Fibroblast of the aortic adventitia (primary cell): ENCODE measurements at places on chromosomes 1 and 21. TPM values are rescaled to one million over a fixed set of nuclear protein-coding genes. Genes with fewer than 3 reads are reported as not detected.

PTCH2 gene
- 0.36 and 0.57 TPM in 2 replicates for total RNA-seq

GRCh38 chr21:35476621-35477395 lies 427.7 kb upstream of the RUNX1 start:
- peak; percentile 73 for DNase-seq

DNA sequence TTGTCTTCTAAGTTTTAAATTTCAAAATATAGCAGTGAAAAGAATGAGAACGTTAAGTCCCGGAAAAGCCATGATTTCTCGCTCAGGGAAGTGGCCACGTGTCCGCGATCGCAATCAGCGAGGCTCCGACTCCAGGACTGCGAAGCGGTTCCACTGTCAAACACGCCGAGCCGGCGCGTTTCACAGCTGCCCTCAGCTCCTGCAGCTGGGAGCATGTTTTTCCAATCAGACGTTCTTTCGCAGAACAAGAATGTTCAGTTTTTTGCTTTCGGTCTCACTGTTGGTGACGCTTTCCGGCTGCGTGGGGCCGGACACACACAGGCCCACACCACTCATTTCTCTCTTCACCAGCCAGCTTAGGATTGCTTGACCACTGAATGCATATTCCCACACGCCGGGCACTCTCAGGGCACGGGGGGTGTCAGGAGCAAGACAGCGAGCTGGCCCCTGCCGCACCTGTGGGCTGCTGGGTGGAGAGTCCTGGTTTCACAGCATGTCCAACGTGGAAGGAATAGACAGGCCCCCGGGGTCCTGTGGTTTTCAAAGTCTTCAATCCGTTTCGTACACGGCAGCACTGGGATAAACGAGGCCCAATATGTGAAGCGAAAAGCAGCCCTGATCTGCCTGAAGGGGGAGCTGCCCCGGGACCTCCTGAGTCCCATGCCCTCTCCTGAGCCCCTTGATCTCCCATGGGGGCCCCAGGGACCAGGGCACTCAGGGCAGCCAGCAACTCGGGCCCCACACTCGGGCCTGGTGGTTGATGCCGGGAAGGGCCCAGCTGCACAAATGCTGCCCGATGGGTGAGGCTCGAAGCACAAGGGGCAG lies 47.3 kb upstream of the COL18A1 start:
- no peak for DNase-seq

OR10J1 gene
- not detected in 2 replicates for total RNA-seq

GRCh38 chr1:18484276-18484675 lies 3.5 kb downstream of the KLHDC7A start:
- no peak for DNase-seq

FMO1 gene
- 0.18 and 7.8 TPM in 2 replicates for total RNA-seq

GRCh38 chr1:23902321-23903278 lies 10.6 kb downstream of the CNR2 start:
- no peak for DNase-seq

LMX1A gene
- total RNA-seq = not detected in 2 replicates

DNA sequence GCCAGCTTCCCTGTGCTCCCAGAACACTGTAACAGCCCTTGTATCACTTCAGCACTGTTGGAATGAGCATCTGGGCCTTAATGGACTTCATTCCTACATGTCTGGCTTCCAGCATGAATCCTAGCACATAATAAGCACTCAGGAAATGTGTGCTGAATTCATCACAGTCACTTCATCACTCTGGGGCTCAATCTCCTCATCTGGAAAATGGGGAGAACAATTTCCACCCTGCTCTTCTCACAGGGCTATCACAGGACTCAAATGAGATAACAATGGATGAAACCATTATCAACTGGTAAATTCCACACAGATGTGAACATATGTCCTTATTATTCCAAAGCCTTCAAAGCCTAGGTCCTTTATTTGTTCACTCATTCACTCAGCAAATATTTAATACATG lies 12.4 kb downstream of the RAB3B start:
- DNase-seq = no peak

FAM151A gene
- not detected in 2 replicates for total RNA-seq
